ENCODE measurements at places on chromosomes 2 and 18. TPM values are rescaled to one million over a fixed set of nuclear protein-coding genes. Genes with fewer than 3 reads are reported as not detected.

POTEC gene
- total RNA-seq, result not detected

AGXT gene
- not detected for total RNA-seq

ESPNL gene
- 0.35 TPM for total RNA-seq

RGPD8 gene
- 20.5 TPM for total RNA-seq

LYG2 gene
- total RNA-seq, result not detected

CROCC2 gene
- total RNA-seq, result 0.12 TPM

CAPN14 gene
- total RNA-seq, result 0.12 TPM

STEAP3 gene
- 13.8 TPM for total RNA-seq

MAL gene
- total RNA-seq, result not detected

KLHL14 gene
- total RNA-seq, result not detected

GKN2 gene
- not detected for total RNA-seq

SP5 gene
- total RNA-seq, result not detected

QPCT gene
- 2.2 TPM for total RNA-seq

TMEM87B gene
- 16.5 TPM for total RNA-seq

CCBE1 gene
- total RNA-seq, result 31.9 TPM

LCT gene
- total RNA-seq, result under 0.01 TPM

DTYMK gene
- 8.2 TPM for total RNA-seq

DRC1 gene
- total RNA-seq, result not detected

TRIM43 gene
- total RNA-seq, result not detected

TRAPPC8 gene
- total RNA-seq, result 35.1 TPM

CFAP65 gene
- not detected for total RNA-seq

WDR75 gene
- 42.2 TPM for total RNA-seq

MGAT4A gene
- 4.6 TPM for total RNA-seq

SPRED2 gene
- total RNA-seq, result 4.6 TPM

LIPG gene
- total RNA-seq, result 33.1 TPM

FAM228A gene
- total RNA-seq, result 2.3 TPM

SRBD1 gene
- 15.3 TPM for total RNA-seq

GALNT14 gene
- total RNA-seq, result 0.12 TPM

GAD1 gene
- 0.23 TPM for total RNA-seq

ITGA4 gene
- 63.1 TPM for total RNA-seq

DHRS9 gene
- not detected for total RNA-seq

FLACC1 gene
- total RNA-seq, result 1.2 TPM

COLEC11 gene
- 1.1 TPM for total RNA-seq

ANKRD30B gene
- 0.23 TPM for total RNA-seq

KLHL41 gene
- total RNA-seq, result 0.15 TPM

ACMSD gene
- not detected for total RNA-seq

Measured in smooth muscle cell of the coronary artery (primary cell).